Natural killer cell treated with Interleukin-12 subunit alpha and Interleukin-12 subunit beta and Interleukin-15 and Interleukin-18, amount 100 ng/mL, for 72 hours (primary cell): ENCODE measurements at places on chromosomes 3 and 15.

DNA sequence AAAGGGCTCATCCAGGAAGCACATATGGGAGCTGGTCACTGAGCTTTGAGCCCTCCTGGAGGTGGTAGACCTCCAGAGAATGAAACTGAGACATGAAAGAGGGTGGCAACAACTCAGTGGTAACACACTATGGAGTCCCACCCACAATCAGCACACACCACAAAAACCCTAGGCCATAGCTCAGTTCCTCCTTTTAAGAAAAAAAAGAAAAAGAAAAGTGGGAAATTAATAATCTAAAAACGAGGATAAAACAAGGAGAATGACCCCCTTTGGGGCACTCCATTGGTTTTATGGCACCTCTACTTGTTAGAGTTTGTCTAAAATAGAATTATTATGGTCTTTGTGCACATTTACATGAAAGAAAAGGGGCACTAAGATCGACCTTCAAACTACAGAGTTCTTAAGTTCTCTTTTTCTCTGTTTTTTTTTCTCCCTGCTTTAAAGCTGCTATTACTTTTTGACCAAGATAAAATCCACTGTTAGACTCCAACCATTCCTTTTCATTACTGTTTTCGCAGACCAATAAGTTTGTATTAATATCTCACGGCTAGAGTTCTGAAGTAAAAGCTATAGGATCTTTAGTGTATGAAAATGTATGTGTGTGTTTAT is 40.2 kb upstream of the ZBTB20 start:
- no peak overlapping the region for H3K4me3 ChIP-seq
- peaks cover 18% of the 10 kb centered on the region for H3K27me3 ChIP-seq
- H3K27ac ChIP-seq = no peak overlapping the region
- peaks cover 9% of the 10 kb centered on the region for H3K4me1 ChIP-seq
- peaks cover 9% of the 10 kb centered on the region for H3K36me3 ChIP-seq

DNA sequence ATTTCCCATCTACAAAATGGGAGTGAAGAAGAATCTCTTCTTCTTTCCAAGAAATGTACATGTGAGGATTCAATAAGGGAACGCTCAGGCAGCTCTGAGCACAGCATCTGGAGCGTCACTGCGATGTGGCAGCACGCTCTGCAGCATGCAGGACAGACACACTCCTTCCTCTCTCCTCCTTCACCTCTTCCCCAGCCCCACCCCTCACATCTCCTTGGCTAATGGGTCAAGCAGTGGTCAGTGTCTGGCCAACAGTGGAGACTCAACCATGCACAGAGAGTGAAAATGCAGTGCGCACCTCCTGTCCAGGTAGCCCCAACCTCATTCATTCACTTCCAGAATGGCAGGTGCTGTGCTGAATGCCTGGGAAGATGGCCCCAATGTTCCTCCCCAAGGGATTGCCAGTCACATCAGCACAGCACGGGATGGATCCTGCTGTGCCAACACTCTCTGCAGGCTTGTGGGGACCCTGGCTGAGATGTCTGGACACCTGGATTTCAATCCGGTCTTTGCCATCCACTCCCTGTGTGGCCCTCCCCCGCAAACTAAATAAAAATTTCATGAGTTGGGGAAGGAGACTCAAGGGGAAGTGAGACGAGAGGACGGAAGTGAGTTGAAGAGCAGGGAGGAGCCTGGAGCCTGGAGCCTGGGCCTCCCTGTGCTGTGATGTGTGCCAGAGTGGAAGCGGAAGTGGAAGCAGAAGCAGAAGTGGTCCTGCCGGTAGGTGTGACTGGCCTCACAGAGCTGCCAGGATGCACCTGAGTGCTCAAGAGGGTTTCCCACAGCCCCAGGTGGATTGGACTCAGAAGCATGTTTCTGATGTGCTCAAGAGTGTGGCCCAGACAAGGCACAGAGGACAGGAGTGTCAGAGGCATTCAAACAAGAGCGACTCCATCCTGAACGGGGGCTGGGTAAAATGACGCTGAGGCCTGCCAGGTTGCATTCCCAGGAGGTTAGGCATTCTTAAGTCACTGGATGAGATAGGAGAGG is 163.9 kb downstream of the SMAD6 start:
- H3K4me3 ChIP-seq = no peak overlapping the region
- no peaks in the 10 kb centered on the region for H3K4me1 ChIP-seq
- DNase-seq = no peak
- H3K36me3 ChIP-seq = no peaks in the 10 kb centered on the region
- peaks cover 34% of the 10 kb centered on the region for H3K27me3 ChIP-seq

- DNase-seq = peak; percentile 58
- peak overlapping the region; percentile 77 for H3K27ac ChIP-seq
- H3K4me3 ChIP-seq = peak overlapping the region; percentile 50
Measured at GRCh38 chr15:73924171-73924921, 1.9 kb upstream of the LOXL1 start.

- no peaks in the 10 kb centered on the region for H3K4me1 ChIP-seq
- peaks cover 23% of the 10 kb centered on the region for H3K27me3 ChIP-seq
- no peak overlapping the region for H3K4me3 ChIP-seq
- no peak for DNase-seq
Measured at GRCh38 chr15:66008940-66009562, 139.8 kb downstream of the RAB11A start.

GRCh38 chr3:185976977-185977678 is 39.3 kb upstream of the TRA2B start:
- peaks cover 8% of the 10 kb centered on the region for H3K4me1 ChIP-seq
- no peak overlapping the region for H3K27ac ChIP-seq
- H3K27me3 ChIP-seq = no peaks in the 10 kb centered on the region
- DNase-seq = peak; percentile 90
- peak overlapping the region; percentile 61 for H3K4me3 ChIP-seq

- peak overlapping the region; percentile 88 for H3K4me3 ChIP-seq
- H3K4me1 ChIP-seq = peaks cover 64% of the 10 kb centered on the region
- H3K27ac ChIP-seq = peak overlapping the region; percentile 91
- no peak for DNase-seq
- peaks cover 5% of the 10 kb centered on the region for H3K36me3 ChIP-seq
Measured at GRCh38 chr15:31390029-31390428, 63.4 kb downstream of the KLF13 start.

DNA sequence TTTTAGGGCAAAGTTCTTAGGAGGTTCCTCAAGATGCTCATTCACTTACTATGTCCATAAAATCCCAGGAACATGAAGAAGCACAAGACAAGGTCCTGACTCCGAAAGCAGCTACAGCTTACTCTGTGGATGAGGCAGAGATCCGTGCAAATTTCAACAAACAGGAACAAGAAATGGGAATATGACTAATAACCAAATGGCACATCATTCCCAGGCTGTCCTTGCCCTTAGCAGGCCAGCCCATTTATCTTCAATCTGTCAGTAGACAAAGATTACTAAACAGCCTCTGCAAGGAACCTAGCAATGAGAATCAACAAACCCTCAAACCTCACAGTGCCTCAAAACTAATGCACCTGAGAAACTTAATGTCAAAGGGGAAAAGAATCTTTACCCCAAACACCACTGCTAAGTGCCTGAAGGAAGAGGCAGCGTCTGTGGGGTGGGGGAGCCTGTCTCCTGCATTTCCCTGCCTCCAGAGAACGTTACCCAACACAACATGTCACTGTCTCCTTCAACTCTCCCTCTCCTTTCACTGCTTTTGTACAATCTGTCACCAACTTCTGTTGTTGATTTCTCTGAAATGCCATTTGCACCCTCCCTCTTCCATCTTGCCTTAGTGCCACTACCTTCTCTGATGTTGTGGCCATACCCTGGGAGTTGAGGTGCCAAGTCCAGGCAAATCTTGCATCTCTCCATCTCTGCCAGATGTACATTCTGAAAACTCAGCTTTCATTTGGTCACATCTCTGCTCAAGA is 4.8 kb downstream of the TNFAIP8L3 start:
- H3K27ac ChIP-seq = no peak overlapping the region
- H3K27me3 ChIP-seq = peaks cover 55% of the 10 kb centered on the region
- H3K4me1 ChIP-seq = no peaks in the 10 kb centered on the region

DNA sequence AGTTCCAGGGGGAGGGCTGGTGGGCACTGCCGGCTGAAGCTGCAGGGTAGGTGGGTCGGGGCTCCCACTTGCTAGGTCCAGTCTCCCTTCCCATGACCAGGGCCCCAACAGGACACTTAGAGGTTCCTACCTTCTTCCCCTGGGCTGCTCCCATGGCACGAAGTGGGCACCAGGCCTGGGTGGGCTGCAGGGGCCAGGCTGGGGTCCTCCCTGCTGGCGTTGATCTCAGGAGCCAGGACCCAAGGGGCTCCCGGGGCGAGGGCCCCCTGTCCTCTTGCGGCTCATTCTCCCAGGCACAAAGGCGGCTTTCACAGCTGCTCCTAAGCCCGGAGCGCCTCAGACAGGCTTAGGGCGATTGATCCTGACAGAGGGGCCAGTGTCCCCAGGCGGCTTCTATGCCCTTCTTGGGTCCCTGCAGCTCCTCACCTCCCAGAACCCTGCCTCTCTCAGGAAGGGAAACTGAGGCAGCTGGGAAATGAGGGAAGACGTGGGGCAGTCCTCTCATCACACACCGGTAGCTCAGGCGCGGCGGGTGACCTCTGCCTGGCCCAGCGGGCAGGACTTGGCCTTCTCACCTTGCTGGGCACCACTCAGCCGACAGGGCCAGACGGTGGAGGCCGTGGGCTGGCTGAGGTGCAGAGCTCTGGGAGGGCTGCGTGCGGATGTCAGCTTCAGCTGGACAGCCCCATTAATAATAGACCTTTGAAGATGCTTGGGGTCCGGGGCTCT is 39.6 kb downstream of the FAM3D start:
- no peaks in the 10 kb centered on the region for H3K27me3 ChIP-seq
- H3K27ac ChIP-seq = no peak overlapping the region
- H3K36me3 ChIP-seq = no peaks in the 10 kb centered on the region
- peaks cover 3% of the 10 kb centered on the region for H3K4me1 ChIP-seq

GRCh38 chr3:151299006-151299405 is 17.6 kb downstream of the GPR87 start:
- no peaks in the 10 kb centered on the region for H3K36me3 ChIP-seq
- no peak overlapping the region for H3K27ac ChIP-seq
- no peak for DNase-seq
- no peak overlapping the region for H3K4me3 ChIP-seq

DNA sequence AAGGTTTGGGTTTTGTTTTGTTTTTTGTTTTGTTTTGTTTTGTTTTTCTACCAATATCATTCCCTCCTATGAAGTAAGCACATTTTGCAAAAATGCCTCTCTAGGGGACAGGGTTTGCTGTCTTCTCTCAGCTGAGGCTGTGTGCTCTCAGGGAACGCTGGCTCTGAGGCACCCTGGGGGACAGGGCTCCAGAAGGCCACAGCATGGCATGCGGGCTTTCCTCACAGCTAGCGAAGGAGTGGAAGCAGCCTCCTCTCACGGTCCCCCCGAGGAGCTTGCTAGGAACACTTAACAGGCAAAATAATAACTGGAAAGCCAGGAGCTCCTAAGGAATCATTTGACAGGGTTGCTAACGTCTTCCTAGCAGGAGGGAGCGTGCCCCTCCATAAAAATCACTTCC is 227.7 kb upstream of the ST8SIA2 start:
- H3K4me3 ChIP-seq = no peak overlapping the region
- peak overlapping the region; percentile 27 for H3K27ac ChIP-seq
- H3K36me3 ChIP-seq = no peaks in the 10 kb centered on the region
- no peak for DNase-seq
- H3K4me1 ChIP-seq = peaks cover 4% of the 10 kb centered on the region
- no peaks in the 10 kb centered on the region for H3K27me3 ChIP-seq

GRCh38 chr3:152586974-152587373 is 248.0 kb upstream of the P2RY1 start:
- no peaks in the 10 kb centered on the region for H3K4me1 ChIP-seq
- DNase-seq = no peak

DNA sequence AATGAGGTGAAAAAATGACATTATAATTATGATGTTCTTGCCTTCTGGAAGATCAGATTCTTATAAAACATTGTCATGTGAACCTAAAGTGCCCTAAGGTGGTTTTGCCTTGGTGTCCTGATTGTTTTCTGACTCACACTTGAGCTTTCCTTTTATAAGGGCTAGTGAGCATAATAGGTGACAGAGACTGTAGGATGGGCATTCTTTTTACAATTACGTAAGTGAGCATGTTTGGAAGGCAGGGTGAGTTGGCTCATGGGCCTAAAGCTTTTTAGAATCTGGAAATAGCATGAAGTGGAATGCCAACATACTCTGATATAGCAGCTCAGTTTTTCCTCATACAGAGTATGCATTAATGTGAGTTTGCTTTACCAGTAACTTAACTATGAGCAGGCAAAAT is 41.2 kb downstream of the CRYBG3 start:
- H3K36me3 ChIP-seq = peaks cover 4% of the 10 kb centered on the region
- no peak overlapping the region for H3K4me3 ChIP-seq
- peaks cover 3% of the 10 kb centered on the region for H3K4me1 ChIP-seq
- peaks cover 2% of the 10 kb centered on the region for H3K27me3 ChIP-seq
- DNase-seq = no peak

DNA sequence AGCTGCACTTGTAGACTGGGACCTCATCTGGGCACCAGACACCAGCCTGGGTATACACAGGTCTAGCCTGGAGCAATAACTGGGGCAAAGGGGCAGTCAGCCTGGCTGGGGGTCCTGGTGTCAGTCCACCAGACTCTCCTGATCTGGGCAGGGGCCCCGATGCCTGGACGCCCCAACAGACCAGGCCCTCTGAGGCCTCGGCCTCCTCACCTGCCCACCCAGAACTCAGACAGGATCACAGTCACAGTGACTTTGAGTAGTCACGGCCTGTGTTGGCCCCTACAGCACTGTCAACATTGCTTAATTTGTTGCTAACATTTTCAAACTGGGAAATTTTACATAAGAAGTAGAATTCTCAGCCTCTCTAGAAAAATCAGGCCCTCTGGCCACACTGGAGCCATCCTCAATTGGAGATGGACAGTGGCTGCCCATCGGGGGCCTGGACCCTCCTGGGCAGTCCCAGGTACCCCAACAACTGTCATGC is 5.8 kb downstream of the TWF2 start:
- no peaks in the 10 kb centered on the region for H3K27me3 ChIP-seq
- no peaks in the 10 kb centered on the region for H3K36me3 ChIP-seq
- H3K4me3 ChIP-seq = no peak overlapping the region
- peak overlapping the region; percentile 47 for H3K27ac ChIP-seq

DNA sequence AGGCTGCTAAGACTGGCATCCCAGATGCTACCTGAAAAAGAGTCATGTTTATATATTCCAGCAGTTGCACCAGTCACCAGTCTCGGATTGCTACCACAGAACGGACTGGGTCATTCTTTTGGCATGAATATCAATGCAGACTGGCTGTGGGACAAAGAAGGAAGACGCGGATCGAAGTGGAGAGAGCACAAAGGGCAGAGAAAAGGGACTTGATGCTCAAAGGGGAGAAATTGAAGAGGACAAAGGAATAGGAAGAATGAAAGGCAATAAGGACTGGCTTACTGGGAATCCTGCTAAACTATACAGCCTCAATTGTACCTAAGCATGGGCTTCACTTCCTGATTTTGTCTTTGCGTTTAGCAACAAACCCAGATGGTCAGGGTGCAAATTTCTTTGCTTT is 15.3 kb upstream of the DIS3L start:
- H3K27me3 ChIP-seq = peaks cover 12% of the 10 kb centered on the region
- H3K36me3 ChIP-seq = no peaks in the 10 kb centered on the region
- H3K4me1 ChIP-seq = no peaks in the 10 kb centered on the region
- no peak overlapping the region for H3K27ac ChIP-seq

- peaks cover 4% of the 10 kb centered on the region for H3K36me3 ChIP-seq
- no peaks in the 10 kb centered on the region for H3K27me3 ChIP-seq
- H3K4me3 ChIP-seq = no peak overlapping the region
- H3K4me1 ChIP-seq = no peaks in the 10 kb centered on the region
- no peak for DNase-seq
Measured at GRCh38 chr3:88957711-88958439, 149.5 kb upstream of the EPHA3 start.

- H3K4me1 ChIP-seq = peaks cover 28% of the 10 kb centered on the region
- peak overlapping the region; percentile 59 for H3K4me3 ChIP-seq
- peak; percentile 66 for DNase-seq
- no peaks in the 10 kb centered on the region for H3K27me3 ChIP-seq
Measured at GRCh38 chr15:76286271-76286879, 24.9 kb downstream of the ETFA start.
